ENCODE measurements at places on chromosomes 5 and 9.

DNA sequence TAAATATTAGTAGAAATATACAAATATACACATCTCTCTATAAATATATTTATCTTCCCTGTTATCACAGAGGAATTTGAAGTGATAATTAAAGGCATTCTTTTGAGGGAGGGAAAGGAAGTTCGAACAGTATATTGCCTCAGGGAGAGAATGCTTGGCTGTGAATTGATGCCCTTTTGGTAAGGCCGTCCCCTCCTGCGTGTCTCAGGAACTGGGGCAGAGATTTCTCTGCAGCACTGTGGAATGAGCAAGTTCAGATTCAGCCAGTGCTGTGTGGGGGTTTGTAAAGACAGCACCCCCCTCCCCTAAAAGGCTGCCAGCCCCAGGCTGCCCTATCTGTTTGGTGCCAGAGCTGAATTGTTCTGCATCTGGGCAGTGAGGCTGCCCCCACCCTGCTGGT lies 42.0 kb downstream of the UBE2QL1 start:
- no peak for DNase-seq

- DNase-seq, result no peak
Observed at GRCh38 chr5:109312695-109313094, 97.1 kb downstream of the PJA2 start.

DNA sequence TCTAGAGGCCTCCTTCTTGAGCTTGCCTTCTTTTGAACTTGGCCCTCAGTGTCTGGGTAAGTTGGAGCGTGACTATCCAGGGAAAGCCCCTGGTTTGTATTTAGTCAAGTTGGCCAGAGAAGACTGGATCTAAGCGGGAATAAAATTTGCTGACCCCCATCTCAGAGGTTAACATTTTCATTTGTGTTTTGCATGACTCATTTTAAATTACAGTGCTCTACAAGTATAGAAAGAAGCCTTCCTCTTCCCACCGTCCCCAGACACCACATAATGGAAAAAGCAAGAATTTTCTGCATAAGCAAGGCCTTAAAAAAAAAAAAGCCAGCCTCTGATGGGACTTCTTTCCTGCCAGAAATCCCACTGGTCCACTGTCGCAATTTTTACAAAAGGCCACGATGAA lies 27.2 kb downstream of the PIK3R1 start:
- no peak for DNase-seq

GRCh38 chr9:83220730-83221129 lies 157.8 kb upstream of the RASEF start:
- DNase-seq, result no peak

GRCh38 chr5:112248623-112249022 lies 170.5 kb downstream of the EPB41L4A start:
- no peak for DNase-seq

DNA sequence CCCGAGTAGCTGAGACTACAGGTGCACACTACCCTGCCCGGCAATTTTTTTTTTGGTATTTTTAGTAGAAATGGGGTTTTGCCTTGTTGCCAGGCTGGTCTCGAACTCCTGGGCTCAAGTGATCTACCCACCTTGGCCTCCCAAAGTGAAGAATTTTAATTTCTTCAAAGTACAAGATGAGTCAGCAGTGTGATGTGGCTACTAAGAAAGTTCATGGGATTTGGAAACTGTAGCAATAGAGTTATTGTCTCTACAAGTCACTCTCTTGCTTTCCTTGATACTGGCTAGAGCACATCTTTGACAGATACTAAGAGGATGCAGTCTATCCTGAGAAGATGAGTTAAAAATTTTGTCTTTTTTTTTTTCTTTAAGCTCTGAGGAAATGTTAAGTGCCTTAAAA lies 1.6 kb downstream of the CREB3 start:
- DNase-seq, result no peak

DNA sequence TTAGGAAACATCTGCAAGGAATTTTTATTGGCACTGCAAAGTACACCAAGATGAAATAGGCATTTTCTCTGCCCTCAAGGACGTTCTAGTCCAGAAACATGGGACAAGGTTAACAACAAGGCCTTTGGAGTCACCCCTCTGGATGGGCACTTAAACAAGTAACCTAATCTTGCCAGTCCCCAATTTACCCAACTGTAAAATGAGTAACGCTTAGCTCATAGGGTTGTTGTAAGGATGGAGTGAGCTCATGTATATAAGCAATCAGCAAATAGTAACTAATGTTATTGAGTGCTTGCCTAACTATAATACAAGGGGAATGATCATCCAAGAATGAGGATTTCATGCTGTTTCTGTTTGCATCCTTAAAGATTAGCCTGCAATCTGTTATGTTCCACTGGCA lies 189.3 kb downstream of the PAPPA start:
- no peak for DNase-seq

GRCh38 chr9:101062686-101063085 lies 34.2 kb downstream of the PLPPR1 start:
- no peak for DNase-seq

GRCh38 chr9:19026375-19026774 lies 6.6 kb downstream of the SAXO1 start:
- no peak for DNase-seq

DNA sequence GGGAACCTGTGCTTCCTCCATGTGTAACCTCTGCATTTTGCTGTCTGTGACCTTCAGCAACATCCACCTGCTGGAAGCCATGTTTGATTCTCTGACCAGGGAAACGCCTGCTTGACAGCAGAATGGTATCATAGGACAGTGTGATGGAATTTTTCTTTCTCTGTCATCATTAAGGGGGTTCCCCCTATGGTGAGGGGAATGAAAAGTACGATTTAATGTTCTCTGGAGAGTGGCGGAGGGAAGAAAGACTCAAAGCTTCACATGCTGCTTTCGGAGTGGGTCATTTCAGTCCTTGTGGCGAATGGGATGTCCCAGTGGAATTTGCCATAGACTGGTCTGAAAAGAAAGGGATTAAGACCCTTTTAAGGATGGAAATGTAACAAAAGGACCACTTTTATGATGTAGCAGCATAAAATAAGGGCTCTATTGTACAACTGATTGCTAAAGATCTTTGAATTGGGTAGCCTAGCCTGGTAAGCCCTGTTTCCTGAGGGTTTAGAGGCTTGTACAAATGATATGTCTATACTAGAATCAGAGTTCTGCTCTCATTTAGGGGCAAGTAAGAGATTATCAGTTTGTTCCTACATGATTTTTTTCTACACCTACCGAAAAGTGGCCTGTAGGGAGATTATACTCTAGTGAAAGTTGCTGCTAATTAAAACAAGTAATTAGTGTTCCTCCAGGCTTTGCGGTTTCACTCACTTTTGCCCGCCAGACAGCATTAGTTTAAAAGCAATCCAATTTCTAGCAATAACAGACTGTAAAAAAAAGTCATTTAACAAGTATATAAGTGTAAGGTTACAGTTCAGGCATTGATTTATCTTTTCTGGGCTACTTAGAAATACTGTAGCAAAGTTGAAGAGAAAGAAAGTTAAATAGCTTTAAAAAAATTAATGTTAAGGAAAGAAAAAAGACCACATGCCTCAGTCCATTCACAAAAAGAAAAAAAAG lies 904.5 kb downstream of the NR2F1-AS1 start:
- DNase-seq, result no peak

DNA sequence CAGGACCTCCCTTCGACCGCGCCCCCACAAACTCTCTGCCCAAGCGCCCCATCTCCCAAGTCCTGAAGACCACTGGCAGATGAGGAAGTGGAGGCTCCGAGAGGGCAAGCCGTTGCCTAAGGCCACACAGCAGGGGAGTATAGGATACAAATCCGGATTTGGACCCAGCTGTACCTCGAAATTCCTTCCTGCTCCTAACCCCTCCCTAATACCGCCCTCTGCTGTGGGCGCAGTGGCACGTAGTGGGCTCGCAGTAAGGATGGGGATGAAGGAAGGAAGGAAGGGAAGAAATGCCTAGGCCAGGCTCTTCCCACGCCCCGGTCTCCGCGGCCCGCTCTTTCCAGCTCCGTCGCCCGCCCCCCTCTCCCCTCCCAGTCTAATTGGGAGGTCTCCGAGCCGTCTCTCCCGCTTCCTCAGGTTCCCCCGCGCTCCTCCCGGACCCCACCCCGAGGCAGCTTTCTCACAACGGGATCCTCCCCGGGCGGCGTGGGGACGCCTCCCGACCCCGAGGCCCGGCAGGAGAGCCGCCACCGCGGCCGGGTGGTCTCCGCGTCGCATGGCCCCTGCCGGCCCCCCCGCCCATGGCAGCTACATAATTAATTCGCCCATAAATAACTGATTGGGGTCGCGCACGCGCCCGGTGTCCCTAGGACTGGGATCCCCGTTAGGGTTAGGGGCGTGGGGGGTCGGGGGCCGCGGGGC lies 138.9 kb downstream of the C9orf50 start:
- DNase-seq, result no peak

DNA sequence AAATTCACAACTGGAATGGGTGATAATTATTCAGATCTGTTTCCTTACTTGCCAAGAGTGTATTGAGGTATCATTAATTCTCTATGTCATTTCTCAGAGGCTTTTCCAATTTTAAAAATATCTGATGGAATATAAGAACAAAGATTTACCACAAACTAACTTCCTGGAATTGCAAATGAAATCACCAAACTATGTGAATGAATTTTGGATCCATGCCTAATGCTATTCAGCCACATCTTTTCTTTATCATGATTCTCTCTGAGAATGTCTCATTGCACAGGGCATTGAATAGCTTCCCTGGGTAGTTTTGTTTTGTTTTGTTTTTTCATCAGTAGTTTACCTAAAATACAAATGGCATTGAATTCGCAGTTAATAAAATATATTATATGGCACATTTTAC lies 146.9 kb upstream of the FBN2 start:
- DNase-seq, result no peak

GRCh38 chr5:112862085-112862484 lies 998 bp downstream of the SRP19 start:
- DNase-seq, result no peak
